ENCODE measurements at places on chromosomes 3 and 15.

DNA sequence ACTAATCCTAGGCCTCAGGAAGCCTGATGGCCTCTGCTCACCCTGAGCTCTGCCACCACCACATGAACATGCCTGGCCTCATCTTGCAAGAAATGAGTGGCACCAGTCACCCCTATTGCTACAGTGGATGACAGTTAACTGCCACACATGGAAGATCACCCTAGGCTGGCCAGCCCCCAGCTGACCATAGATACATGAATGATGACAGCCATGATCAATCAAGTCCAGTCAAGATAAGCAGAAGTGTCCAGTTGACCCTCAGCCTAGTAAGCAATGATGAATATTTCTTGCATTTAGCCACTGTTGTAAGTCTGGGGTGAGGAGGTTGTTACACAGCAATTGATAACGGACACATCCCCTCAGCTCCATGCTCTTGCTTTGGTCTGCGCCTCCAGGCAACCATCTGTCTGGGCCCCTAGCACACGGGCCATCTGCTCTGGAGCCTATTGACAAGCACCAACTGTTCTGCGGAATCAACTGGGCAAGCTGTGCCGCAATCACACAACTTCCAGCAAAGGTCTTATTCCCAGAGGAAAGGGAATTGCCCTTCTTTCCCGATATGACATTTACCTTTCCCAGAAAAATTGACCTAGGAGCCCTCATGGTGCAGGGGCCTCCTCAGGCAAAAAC, 2.2 kb upstream of the LYZL4 start:
- no peak for DNase-seq

DNA sequence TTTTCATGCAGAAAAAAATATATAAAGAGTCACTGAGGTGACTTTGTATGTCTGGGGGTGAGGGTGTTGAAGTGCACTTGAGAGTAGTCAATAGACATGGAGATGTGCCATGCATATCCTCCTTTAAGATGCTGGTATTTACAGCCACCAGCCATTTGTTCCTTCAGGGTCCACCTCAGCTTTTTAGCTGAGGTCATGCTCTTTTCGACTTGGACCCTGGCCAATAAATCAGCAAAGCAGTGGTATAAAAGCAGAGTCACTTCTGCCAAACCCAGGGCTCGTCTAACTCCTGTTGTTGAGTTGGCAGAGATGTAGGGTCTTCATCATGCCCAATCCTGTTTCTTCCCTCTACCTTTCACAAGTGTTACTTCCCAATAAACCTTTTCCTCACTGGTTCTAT, 75.1 kb upstream of the OSTN start:
- no peak for DNase-seq

DNA sequence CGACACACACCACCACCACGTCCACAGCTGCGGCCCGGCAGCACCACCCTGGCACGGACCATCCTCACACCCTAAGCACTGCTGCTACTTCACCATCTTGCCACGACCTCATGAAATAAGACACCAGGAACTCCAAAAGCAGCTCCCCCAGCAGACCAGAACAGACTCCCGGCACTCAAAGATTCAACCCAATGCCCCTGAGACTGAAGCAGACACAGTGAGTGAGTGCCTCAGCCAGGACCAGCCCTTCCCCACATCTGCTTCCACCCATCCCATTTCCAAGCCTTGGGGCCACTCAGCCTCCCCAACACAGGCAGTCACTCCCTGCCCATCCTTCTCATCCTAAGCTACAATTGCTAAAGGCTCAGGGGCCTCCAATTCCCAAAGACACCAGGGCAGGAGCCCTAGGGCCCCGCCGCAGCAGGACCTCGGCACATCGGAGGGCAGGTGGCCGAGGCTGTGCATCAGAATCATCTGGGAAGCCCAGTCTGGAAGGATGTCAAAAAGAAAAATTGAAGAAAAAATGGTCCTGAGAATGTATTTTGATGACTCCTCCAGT, 18.4 kb upstream of the OCA2 start:
- no peak for DNase-seq

DNA sequence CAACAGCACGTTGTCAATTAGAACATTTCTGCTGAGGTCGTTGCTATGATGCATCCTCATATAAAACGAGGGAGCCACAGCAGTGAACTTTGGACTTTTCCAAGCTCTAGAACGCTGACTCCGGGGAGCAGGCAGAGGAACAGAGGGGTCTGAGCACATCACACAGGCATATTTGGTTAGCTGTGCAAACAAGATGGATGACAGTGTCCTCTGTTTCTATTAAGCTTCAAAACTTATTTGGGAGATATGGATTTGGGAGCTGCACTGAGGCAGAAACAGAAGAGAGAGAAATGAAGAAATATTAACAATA, 278.0 kb upstream of the TBL1XR1 start:
- DNase-seq = no peak

DNA sequence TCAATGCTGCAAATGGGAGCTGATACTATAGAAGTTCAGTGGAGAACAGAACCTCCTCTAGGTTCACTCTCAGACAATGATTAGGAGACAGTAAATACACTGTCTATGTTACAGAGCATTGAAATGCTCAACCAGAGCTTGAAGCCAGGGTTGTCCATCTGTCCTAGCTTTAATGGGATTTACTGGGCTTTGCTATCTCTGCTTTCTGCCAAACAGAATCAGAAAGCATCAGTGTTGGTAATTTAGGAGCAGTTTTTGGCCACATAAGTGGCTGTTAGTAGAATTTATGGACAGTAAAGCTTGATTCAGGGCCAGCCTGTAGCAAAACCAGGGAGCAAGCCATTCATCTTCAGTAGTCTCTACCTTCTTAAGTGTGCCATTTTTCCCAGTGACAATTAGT, 396.3 kb downstream of the LSAMP start:
- DNase-seq = no peak

GRCh38 chr3:59563966-59564365, 514.1 kb upstream of the CFAP20DC start:
- DNase-seq = no peak

GRCh38 chr3:21894459-21895340, 143.7 kb upstream of the ZNF385D start:
- DNase-seq = no peak

DNA sequence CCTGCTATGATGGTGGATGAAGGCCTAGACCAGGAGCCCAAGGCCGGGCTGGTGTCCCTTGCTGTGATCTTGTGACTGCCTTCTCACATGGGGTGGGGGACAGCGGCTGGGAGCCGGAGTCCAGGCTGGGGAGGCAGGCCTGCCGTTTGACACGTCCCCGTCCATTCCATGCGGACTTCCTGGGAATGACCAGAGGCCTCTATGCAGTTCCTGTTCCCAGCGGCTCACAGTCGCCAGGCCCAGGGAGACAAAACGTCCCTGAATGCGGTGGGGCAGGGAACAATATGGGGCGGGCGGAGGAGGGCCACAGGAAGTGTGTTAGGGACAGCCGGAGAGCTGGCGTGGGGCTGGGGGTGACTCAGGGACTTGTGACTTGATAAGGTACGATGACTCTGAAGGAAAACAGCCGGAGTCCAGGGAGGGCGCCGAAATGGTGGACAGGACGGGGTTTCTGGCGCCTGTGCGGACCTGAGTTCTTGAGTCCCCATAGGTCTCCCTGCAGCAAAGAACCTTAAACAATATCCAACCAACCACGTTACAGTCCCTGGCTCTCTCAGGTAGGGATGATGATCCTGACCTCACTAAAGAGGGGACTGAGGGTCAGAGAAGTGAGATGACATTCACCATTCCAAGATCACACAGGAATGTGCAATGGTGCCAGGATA, 40.5 kb upstream of the SMAD6 start:
- no peak for DNase-seq

- no peak for DNase-seq
Observed at GRCh38 chr3:188156056-188156455, 2.1 kb downstream of the LPP start.

GRCh38 chr3:64295594-64295993, 70.3 kb upstream of the PRICKLE2 start:
- DNase-seq = no peak

- DNase-seq = no peak
Observed at GRCh38 chr3:129435367-129435766, 4.4 kb downstream of the MBD4 start.

- DNase-seq = no peak
Observed at GRCh38 chr3:130529486-130530215, 12.7 kb downstream of the COL6A6 start.

- no peak for DNase-seq
Observed at GRCh38 chr3:153631102-153631501, 469.1 kb downstream of the RAP2B start.

DNA sequence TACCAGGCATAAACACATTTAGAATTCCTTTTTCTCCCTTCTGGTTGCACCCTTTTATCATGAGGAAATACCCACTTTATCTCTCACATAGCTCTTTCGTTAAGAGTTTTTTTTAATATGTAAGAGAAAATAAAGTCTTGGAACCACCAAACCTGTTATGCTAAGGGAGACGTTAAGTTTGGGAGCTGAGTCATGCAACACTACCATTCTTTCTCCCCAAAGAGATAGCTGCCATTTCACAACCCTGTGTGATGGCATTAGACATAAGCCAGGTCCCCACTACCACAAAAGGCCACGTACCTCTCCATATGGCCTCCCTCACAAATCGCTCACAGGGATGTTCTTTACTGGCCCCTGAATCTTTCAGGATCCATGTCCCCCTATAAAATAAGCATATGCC, 7.6 kb upstream of the NIPA1 start:
- no peak for DNase-seq

GRCh38 chr15:92005154-92005553, 151.6 kb downstream of the SLCO3A1 start:
- no peak for DNase-seq

DNA sequence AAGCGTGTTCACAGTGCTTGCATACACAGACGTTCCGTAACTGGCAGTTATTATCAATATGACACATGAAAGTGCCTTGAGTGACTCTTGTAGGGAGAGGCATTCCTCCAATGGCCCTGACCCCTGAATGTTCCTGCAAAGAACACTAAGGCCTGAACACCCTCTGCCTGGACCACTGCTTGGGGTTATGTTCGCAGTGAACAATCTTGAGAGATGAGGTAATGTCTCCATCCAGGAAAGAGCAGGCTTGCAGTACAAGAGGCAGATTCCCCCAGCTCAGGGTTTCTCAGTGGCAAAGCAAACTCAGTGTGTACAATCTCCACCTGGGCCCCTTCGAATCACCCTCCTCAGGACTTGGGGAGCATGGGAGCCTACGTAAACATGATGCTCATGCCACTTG, 324.6 kb downstream of the MAGI1 start:
- DNase-seq = no peak

- no peak for DNase-seq
Observed at GRCh38 chr3:152472672-152472954, 203.9 kb downstream of the MBNL1 start.

DNA sequence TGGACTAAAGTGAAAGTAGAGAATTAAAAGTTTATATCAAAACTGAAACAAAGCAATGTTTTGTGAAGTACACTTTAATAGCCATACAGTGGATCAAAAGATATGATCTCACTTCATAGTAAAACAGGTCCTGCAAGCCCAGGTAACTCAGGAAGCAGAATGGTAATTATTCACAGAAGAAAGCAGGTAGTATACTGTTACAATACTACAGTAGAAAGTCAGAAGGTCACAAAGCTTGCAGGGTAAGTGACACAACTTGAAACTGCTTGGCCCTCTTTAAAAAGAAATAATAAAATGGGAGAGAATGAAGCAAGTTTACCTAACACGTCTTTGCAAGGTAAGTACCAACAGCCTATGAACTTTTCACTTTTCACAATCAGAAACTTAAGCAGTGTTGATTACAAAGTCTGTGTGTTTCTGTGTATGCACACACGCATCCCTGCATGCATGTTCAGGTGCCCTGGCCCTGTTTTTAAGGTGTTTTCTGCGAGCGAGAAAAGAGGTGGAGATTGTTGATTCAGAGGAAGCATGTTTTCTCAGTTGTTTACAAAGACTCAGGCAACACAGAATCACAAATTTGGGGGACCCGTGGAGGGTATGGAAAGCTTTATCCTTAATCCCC, at the start of gene NAALADL2:
TSS of gene NAALADL2 (plus strand) at position 221 of the 622 bp plus-strand sequence.
- DNase-seq = no peak

DNA sequence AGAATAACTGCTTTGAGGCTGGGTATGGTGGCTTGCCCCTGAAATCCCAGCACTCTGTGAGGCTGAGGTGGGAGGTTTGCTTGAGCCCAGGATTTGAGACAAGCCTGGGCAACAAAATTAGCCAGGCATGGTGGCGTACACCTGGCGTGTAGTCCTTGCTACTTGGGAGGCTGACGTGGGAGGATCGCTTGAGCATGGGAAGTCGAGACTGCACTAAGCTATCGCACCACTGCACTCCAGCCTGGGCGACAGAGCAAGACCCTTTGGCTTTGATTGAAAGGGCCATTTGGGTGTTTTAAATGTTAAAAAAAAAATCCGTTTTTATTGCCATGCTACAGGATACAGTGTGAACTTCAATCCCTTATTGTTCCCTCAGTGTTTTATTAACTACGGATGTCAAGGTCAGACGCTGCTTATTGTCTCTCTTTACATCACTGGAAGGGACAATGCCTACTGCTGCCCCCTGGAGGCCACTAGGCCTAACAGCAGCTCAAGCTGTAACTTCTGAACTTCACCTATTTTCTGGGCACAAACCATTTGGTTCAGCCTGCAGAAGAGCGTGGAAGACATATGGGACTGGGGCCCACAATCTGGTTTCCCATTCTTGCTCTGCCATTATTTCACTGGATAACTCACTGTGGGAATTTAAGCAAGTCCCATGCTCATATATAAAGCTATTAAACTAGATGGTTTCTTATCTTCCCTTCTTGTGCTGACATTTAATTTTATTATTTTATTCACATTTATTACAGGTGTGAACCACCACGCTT, 15.3 kb upstream of the IREB2 start:
- DNase-seq = peak; percentile 50

DNA sequence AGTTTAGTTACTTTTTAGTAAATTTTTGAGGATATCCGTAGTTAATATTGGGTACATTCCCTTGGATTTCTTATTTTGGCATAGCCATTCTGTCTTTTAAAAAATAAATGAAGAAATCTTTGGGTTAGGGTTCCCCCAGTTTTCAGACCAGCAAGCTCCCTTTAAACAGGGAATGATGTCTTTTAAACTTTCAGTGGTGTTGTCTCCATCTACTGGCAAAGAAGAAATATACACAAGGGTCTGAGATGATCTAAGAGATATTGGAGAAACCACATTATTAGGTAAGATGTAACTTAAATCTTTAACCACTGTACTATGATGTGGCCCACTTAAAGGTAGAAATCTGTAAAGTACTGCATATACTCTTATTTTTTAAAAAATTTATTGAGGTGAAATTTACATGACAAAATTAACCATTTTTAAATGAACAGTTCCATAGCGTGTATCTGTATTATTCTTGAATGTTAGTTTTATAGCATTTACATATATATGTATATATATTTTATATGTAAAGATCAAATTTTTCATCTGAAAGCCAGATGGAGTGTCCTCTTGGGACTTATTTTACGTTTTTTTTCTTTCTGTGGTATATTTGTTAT, 35.1 kb upstream of the EIF3J start:
- peak; percentile 63 for DNase-seq
